ENCODE measurements at places on chromosomes 7 and 10.

- DNase-seq, result no peak
These were observed 61.1 kb upstream of the PDCD4 start for GRCh38 chr10:110810625-110811024.

DNA sequence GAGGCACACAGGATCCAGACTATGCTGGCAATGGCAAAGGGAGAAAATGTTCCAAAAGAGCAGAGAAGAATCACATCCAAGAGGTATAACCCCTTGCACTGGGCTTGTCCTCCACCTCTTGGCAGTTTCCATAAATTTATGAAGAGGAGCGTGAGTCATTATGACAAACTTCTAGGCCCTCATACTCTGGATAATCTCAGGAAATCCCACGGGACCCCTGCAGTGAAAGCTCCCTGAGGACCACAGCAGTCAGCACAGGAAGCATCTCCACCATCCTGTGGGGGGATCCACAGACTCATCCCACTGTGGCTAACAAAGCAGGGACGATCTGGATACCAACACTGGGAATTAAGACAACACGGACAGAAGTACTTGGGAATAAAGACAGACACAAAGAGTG, 30.3 kb upstream of the GPAM start:
- DNase-seq, result no peak

DNA sequence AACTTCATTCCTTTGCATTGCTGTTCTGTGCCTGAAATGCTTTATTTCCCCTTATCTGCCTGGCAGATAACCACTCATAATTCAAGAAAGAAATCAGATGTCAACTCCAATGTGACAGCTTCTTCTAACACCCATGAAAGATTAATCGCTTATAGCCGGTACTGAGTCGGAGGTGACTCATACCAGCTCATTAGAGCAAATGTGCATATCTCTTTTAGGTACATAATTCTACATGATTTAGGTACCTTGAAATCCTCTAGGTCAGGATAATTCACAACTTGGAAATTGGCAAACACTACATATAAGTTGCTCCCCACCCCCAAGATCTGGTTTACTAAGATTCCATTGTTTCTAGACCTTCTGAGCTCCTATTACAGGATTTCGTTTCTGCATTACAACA, 554.4 kb upstream of the SORCS1 start:
- no peak for DNase-seq

GRCh38 chr7:130476297-130477150, 15.4 kb upstream of the MEST start:
- no peak for DNase-seq

GRCh38 chr7:131057015-131057793, 270.5 kb upstream of the MKLN1 start:
- DNase-seq, result no peak

- no peak for DNase-seq
These were observed 155.1 kb downstream of the ZNF22 start for GRCh38 chr10:45155784-45156183.

GRCh38 chr10:66259836-66260235, 666.0 kb upstream of the LRRTM3 start:
- no peak for DNase-seq

- no peak for DNase-seq
These were observed 731 bp downstream of the CHCHD3 start for GRCh38 chr7:133081119-133081598.

DNA sequence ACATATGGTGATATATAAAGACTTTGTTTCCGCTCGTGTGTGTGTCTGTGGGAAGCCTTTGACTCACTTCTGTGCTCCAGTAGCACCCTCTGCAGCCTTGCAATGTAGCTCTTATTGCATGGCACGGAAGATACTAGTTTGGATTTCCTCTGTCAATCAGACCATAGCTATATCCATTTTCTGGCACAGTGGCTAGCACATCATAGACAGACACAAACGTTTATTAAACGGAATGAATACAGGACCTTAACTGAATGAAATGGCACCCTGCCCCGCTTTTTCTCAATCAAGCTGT, 124.0 kb upstream of the PTPN20 start:
- no peak for DNase-seq

DNA sequence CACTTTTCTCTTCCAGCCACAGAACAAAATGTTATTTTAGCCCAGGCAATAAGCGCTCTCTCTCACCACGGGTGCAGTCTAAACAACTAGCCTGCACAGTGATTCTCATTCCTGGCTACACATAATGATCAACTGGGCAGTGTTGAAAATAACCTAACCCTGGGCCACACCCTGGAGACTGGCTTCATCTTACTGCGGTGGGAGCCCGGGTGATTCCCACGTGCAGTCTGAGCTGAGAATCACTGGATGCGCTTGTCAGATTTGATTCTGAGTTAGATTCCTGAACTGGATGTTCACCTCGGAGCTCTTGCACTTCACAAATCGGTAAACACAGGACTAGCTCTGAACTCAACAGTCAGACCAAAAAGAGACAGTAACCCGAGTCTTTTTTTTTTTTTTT, 14.9 kb downstream of the ZC3HAV1 start:
- no peak for DNase-seq

GRCh38 chr7:156662277-156662676, 21.7 kb downstream of the RNF32 start:
- DNase-seq, result no peak

DNA sequence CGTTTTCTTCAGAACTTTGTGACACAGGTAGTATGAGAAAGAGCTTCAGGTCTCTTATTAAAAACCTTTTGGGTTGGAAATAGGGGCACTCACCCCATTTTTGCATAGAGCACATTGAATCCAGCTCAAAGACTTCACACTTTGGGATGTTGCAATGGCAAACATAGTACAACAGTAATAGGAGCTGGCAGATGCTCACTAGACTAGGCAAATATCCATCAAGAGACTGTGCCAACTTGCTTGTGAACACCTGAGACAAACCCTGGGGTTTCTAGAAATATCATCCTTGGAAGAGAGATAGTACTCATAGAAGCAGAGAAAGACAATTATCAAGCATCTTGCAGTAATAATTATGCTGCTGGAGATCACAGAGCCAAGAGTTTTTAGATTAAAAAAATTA, 280.0 kb downstream of the CACNA2D1 start:
- DNase-seq, result no peak

DNA sequence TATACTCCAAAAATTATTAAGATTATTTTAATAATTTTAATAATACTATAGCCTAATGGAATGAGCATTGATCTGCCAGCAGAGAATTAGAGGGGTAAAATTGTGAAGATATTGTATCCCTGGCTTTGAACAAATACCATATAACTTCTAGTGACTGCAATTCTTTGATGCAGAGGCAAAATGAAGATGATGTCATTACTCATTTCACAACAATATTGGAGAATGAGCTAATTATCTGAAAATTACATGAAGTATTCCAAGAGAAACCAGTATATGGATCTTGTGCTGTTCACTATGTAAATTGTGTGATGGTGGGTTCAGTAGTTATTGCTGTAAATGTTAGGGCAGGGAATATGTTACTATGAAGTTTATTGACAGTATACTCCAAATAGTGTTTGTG, 80.2 kb downstream of the CFTR start:
- DNase-seq, result no peak

GRCh38 chr10:100980711-100981110, 6.6 kb downstream of the MRPL43 start:
- DNase-seq, result no peak

DNA sequence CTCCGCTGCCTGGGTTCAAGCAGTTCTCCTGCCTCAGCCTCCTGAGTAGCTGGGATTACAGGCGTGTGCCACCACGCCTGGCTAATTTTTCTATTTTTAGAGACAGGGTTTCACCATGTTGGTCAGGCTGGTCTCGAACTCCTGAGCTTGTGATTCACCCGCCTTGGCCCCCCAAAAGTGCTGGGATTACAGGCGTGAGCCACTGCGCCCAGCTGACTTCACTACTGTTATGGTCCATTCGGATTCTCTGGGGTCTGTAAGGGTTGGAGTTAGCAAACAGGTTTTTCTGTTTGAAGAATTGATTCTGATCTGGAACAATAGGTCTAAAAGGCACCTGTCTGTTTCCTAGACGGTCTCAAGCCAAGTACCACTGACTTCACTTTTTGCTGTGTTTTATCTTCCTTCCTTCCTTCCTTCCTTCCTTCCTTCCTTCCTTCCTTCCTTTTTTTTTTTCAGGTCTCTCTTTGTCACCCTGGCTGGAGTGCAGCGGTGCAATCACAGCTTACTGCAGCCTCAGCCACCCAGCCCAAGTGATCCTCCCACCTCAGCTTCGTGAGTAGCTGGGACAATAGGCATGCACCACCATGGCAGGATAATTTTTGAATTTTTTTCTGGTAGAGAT, 192.2 kb downstream of the CAMK1D start:
- DNase-seq, result no peak

DNA sequence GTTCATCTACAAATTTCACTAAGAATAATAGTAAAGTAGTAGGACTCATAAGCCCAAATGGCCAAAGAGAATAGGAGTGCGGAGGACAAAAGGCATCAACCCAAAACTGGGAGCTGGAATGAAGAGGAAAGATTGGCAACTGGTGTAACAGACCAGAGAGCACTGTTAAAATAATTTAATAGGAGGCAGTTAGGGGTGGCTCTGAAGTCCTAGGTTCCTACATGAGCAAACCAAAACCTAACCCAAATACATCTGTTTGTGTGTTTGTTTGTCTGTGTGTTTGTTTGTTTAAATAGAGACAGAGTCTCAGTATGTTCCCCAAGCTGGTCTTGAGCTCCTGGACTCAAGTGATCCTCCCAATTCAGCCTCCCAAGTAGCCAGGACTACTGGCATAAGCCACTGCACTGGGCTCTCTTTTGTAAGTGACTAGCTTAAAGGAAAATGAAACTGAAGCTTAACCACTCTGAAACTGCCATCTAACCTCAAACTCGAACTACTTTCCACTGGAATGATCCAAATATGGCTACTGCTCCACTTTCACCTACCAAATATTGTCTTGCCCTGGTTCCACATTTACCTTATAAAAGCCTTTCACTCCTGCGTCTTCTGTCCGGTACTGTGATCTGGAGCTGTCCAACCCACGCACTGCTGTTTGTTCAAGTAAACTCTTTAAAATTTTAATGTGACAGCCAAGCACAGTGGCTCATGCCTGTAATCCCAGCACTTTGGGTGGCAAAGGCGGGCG, 94.9 kb downstream of the AKR1D1 start:
- DNase-seq, result no peak

All from NCI-H2171 (cell line).